GM18507 (cell line): ENCODE measurements at places on chromosomes 4 and X.

- no peak for DNase-seq
These were observed 53.0 kb downstream of the ATP8A1 start for GRCh38 chr4:42603862-42604261.

DNA sequence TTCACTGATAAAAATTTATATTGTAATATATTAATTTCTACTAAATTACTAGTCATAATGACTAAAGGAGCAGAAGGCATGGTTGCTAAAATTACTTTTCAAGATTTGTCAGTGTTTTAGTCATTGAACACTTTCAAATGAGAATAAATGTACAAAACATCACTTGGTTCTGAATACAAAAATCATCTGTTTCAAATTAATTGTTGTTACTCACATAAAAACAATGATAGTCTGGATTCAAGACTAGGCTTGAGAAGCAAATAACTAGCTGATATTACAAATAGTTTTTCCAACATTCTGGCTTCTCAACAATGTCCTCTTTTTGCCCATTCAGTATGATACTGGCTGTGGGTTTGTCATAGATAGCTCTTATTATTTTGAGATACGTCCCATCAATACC lies 112.5 kb downstream of the ANAPC10 start:
- DNase-seq: no peak

- DNase-seq: no peak
These were observed 119.0 kb downstream of the MANBA start for GRCh38 chr4:102641793-102642192.

GRCh38 chr4:14446904-14447303 lies 555.4 kb upstream of the CPEB2 start:
- DNase-seq: no peak

GRCh38 chrX:112759512-112759911 lies 79.8 kb upstream of the LHFPL1 start:
- no peak for DNase-seq

DNA sequence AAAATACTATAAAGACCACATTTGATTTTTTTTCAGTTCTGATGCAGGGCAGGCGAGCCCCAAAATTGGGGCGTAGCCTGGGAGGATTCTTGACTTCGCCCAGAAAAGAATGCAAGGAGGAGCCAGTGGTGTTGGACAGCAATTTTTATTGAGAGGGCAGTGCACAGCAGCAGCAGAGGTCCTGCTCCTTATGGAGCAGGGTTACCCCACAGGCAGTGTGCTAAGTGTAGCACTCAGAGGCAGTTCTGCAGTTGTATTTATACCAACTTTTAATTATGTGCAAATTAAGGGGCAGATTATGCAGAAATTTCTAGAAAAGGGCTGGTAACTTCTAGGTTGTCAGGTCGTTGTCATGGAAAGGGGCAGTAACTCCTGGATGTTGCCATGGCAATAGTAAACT lies 69.9 kb downstream of the GASK1B start:
- no peak for DNase-seq

GRCh38 chrX:64202808-64203325 lies 2.6 kb downstream of the AMER1 start:
- DNase-seq: no peak

GRCh38 chrX:100685997-100686305 lies 42.0 kb downstream of the SRPX2 start:
- DNase-seq: no peak

DNA sequence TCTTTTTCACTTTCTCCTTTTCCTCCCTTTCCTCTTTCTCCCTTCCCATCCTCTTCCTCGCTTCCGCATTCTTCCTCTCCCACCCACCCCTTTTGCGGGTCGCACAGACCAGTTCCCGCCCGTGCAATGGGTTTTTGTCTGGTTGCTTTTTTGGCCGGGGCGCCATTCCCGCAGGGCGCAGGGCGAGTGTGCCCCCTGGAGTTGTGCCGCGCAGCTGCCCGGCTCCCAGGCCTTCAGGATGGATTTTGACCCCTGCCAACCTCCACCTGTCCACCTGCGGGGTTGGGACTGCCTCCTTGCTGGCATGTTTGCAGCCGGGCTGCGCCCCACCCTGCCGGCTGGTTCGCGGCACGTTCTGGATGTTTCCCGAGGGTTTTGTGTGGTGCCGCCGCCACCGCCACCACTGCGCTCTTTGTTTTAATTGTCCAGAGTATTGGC lies 578 bp upstream of the SEL1L3 start:
- DNase-seq: no peak

- DNase-seq: no peak
These were observed 113.3 kb downstream of the HPGD start for GRCh38 chr4:174408841-174409552.

DNA sequence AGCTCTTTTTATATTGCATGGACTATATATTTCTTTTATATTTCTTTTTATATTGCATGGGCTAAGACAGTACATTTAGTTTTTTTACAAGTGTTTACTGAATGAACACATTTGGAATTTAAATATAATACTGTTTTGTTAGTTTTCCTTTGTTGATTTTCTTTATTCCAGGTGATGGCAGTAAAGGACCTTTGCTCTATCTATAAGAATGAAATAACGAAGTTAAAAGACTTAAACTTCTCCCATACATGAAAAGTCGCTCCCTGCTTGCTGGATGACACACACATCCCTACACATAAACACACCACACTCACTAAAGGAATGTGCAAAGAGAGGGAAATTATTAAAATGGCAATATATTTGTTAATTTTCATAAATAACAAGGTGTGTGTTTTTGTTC lies 102.5 kb upstream of the ANXA10 start:
- no peak for DNase-seq

DNA sequence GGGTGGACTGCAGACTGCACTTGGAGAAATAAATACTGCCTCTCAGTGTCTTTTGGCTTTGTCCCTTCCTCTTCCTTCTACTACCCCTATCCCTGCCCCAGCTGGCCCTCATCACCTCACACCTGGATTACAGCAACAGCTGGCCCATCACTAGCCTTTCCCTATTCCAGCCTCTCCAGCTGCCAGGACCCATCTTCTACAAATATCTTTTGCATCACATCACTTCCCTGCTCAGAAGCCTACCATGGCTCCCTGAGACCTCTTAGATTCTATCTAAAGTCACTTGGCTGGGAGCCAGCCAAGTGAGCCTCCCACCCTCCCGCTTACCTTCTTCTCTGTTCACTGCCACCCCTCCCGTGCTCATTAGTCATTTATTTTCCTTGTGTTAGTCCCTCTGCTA lies 66.8 kb downstream of the TSC22D3 start:
- DNase-seq: no peak

DNA sequence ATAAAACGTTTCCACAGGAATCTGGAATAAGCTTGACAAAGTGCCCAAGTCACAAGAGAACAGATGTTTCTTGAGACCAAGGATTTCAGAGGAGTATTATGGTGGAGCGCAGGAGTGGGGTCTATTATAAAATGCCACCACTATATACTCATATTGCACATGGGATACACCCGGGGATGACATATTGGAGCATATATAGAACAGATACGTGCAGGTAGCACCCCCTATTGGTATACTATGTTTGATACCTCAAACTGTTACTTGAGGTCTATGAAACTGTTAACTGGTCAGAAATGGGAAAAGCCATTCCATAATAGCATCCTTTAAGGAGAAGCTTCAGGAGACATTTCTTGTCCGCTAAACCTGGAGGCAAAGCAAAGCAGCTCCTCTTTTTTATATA lies 86.0 kb downstream of the PCYT1B start:
- peak; percentile 11 for DNase-seq

- no peak for DNase-seq
These were observed 61.4 kb downstream of the HTRA3 start for GRCh38 chr4:8330821-8331574.

DNA sequence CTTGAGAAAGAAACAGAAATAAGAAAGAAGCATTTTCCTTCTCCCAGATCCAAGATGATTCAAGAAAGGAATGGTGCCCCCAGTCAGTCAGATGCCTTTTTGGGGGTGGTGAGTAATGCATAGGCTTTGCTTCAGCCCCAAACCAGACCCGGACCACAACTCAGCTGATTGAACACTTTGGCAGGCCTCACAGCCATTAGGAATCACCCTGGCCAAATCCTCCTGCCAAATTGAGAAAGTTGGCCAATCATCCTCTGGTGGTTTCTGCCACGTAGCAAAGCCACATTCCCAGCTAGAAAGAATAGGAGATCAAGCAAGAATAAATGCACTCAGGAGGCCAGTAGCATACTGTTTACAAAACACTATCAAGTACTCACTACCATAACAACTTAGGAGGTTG lies 33.7 kb downstream of the FRMD7 start:
- no peak for DNase-seq

GRCh38 chr4:20305976-20306375 lies 54.3 kb downstream of the SLIT2 start:
- no peak for DNase-seq

DNA sequence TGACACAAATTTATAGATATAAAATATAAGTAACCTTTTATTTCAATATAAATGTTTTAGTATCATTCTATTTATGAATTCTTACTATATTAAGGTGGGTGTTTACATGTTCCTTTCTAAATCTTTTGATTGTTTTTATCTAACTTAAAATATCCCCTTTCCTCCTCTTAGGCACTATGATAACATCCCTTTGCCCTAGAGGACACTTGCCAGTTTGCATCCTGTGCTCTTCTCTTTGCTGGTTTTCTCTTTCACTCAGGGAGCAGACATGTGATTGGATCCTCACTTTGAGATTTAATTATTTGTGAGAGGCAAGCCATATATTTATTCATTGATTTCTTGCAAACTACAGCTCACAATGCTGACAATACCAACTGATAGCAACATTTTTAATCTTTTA lies 16.2 kb downstream of the LRIT3 start:
- no peak for DNase-seq

DNA sequence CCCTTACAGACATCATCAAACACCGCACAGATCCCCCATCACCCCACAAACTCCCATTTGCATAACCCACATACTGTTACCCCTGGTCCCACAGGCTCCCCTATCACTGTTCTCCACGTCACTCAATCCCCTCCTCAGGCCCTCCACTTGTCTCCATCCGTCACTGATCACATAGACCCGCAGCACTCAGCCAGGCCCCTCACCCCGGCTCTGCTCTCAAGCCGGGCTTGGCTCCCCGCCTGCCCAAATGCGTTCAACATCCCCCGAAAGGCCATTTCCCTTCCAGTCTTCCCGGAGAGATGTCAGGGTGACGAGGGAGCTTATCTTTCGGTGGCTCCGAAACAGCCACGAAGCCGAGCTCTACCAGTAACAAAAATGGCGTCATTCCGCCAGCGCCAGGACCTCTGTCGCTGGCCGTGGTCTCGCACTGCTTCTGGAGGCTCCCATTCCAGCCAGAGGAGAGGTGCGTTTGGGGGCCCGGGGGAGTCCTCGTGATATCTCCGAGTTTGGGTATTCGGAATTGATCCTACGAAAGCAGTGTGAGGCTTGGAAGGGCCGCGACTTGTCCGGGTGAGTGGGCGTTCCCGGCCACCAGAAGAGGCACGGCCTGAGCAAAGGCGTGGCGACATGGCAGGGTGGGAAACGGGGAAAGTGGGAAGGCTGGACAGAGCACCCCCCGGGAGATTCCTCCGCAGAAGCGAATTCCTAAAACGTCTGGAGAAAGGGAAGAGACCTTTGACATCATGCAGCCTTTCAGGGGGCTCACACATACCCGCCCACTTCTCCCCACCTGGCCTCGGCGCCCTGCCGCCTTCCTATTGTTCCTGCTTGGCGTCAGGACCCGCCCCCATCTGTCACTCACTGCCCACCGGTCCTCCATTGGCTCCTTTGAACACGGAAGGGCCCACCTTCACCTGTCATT lies at the start of gene ZNF630:
Gene ZNF630 (minus strand): TSS at position 577 of the 922 bp plus-strand sequence. CDS start 4,754 bp downstream, outside the sequence.
- peak; percentile 60 for DNase-seq

DNA sequence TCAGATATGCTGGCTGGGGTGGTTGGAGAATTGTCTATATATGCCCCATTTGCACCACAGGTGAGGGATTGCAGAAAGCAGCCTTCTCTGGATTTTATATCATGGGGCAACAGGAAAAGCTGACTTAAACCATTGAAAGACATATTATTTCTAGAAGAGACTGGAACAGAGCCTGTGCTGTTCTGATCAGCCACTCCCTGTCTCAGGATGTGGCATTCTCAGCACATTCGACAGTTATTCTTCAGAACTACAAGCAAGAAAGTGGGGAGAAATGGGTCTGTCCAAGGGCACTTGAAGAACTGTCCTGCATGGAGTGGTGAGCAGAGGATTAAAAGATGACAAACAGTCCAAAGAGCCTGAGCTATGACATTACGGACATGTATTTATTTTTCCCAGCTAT lies 67.8 kb upstream of the EPHA5 start:
- no peak for DNase-seq

GRCh38 chr4:54054501-54054900 lies 9.9 kb downstream of the CHIC2 start:
- no peak for DNase-seq

- no peak for DNase-seq
These were observed 760 bp downstream of the TMEM165 start for GRCh38 chr4:55396308-55397125.

- no peak for DNase-seq
These were observed 268.7 kb upstream of the GK2 start for GRCh38 chr4:79676705-79677104.
